ENCODE measurements at places on chromosomes 1 and 21.

DNA sequence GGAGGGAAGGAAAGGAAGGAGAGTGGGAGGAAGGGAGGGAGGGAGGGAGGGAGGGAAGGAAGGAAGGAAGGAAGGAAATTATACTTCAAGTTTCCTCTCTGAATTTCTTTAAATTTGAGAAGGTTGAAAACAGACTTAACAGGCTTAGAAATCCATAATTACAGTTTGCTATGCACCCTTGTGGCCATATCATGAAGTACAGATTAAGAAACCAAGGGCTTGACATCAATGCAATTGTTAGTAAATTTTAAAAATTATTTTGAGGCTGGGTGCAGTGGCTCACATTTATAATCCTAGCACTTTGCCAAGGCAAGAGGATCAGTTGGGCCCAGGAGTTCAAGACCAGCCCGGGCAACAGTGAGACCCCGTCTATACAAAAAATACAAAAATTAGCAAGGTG is 14.4 kb downstream of the ANP32E start:
- DNase-seq, result no peak

- no peak for DNase-seq
Observed at GRCh38 chr1:53837646-53837923, 511 bp downstream of the NDC1 start.

GRCh38 chr1:61441723-61442262 is 283.1 kb downstream of the TM2D1 start:
- DNase-seq, result no peak

DNA sequence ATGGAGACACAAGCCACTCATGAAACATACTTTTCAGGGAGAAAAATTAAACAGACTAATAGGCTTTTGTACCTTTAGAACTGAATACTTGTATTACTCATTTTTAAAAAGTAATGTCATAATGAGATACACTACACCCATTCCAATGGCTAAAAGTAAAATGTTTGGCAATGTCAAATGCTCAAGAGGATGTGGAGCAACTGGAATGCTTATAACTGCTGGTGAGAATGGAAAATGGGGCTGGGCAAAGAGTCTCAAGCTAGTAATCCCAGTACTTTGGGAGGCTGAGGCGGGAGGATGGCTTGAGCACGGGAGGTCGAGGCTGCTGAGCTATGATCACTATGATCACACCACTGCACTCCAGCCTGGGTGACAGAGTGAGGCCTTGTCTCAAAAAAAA is 86.3 kb downstream of the NKAIN1 start:
- no peak for DNase-seq

GRCh38 chr1:45326627-45327623 is at the start of gene HPDL:
TSS of gene HPDL (plus strand) at chr1:45326895. CDS start at chr1:45327149, 254 bp downstream.
- peak; percentile 80 for DNase-seq
